Psoas muscle (tissue), 8 donors: ENCODE measurements at places on chromosomes 2 and 18. TPM values are rescaled to one million over a fixed set of nuclear protein-coding genes. Genes with fewer than 3 reads are reported as not detected.

DNA sequence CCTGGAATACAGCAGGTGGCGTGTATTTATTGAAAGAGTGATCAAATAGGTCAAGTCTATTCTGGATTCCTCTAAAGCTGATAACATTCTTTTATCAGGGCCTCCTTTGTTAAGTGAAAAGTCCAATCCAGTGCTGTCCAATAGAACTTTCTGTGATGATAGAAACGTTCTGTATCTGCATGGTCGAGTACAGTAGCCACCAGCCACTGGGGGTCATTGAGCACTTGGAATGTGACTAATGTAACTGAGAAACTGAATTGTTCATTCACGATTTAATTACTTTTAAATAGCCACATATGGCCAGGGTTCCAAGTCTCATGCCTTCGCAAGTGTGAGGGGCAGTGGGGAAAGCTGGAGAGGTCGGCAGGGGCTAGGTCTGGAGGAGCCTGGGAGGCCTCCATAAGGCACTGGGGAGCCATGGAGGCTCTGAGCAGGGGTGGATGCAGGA is 20.5 kb downstream of the SH2D6 start:
- no peak for DNase-seq
- H3K27ac ChIP-seq = peak overlapping the region; percentile 78
- H3K36me3 ChIP-seq = no peaks in the 10 kb centered on the region
- no peak overlapping the region for H3K4me3 ChIP-seq

DNA sequence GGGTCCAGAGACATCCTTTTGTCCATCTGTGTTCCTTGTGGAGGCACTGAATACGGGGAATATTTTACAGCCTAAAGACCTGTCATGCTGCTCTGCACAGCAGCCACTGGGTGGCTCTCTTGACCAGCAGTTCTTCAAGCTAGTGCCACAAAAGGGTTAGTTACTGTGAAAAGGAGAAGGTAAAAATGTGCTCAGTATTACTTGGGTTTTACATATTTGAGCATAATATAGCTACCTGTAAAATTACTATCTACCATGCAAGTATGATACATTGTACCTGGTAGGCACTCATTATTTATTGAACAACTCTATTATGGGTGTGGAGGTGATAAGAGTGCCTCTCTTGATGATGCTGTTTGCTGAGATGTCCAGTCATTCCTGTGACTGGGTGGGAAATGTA is 23.6 kb downstream of the FZD5 start:
- DNase-seq = no peak
- peaks cover 57% of the 10 kb centered on the region for H3K36me3 ChIP-seq
- H3K27ac ChIP-seq = no peak overlapping the region
- H3K27me3 ChIP-seq = no peaks in the 10 kb centered on the region
- H3K4me3 ChIP-seq = no peak overlapping the region
- H3K4me1 ChIP-seq = no peaks in the 10 kb centered on the region

The DNAH7 gene
- total RNA-seq = not detected

- peak; percentile 81 for DNase-seq
- H3K36me3 ChIP-seq = no peaks in the 10 kb centered on the region
Measured at GRCh38 chr2:98730707-98731040, 258 bp downstream of the MGAT4A start.

GRCh38 chr2:184589261-184589660 is 9.1 kb upstream of the ZNF804A start:
- H3K4me1 ChIP-seq = no peaks in the 10 kb centered on the region
- no peak for DNase-seq
- H3K27ac ChIP-seq = no peak overlapping the region
- H3K4me3 ChIP-seq = no peak overlapping the region

The ARHGAP15 gene
- total RNA-seq = 3.1 TPM

DNA sequence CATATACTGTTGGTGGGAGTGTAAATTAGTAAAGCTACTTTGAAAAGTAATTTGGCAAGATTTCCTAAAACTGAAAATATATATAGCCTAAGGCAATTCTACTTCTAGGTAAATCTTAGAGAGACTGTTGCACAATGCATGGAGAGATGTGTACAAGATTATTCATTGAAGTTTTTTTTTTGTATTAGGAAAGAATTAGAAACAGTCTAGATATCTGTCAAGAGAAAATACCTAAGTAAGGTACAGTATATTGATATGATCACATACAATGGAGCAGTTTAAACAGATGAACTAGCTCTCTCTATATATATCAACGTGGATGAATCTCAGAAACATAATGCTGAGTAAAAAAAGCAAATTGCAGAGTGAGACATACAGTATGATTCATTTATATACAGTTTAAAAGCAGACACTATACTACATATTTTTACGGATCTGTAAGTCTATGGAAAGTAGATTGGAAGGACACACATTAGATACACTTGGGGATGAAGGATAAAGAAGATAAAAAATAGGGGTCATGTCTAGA is 59.3 kb upstream of the ACVR1 start:
- no peak for DNase-seq
- H3K27me3 ChIP-seq = no peaks in the 10 kb centered on the region
- no peak overlapping the region for H3K27ac ChIP-seq
- no peaks in the 10 kb centered on the region for H3K36me3 ChIP-seq
